Stimulated activated naive CD4-positive, alpha-beta T cell treated with Interleukin-2 at 50 U/mL for 16 hours (primary cell): ENCODE measurements at places on chromosomes 13 and 19.

DNA sequence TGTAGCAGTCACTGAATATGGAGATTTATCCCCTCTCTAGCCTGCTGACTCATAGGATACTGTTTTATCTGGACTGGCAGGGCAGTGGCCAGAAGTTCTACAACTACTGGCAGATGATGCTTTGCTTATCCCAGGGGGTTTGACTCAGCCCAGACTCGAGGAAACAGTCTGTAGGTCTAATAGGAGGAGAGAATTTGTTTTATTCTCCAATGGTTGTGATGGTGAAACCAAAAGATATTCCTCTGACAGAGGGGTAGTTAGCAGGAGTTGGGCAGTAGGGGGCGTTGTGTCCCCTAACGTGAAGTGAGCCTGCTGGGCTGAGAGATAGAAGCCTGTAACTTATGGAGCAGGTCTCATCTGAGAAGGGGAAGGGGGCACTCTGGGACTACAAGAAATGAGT lies 74.9 kb downstream of the WTIP start:
- DNase-seq = no peak

DNA sequence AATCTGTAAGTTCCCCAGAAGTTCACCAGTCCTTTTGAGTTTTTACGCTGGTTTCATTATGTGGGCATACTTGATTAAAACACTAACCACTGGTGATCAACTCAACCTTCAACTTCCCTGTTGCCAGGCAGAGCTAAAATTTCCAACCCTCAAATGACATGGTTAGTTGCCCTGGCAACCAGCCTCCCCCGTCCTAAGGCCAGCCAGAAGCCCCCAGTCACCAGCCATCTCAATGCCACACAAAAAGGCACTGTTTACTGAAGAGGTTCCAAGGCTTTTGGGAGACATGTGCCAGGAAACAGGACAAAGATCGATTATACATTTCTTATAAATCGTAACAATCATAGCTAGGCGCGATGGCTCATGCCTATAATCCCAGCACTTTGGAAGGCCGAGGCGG lies 1.6 kb downstream of the ZNF649 start:
- no peak for DNase-seq

DNA sequence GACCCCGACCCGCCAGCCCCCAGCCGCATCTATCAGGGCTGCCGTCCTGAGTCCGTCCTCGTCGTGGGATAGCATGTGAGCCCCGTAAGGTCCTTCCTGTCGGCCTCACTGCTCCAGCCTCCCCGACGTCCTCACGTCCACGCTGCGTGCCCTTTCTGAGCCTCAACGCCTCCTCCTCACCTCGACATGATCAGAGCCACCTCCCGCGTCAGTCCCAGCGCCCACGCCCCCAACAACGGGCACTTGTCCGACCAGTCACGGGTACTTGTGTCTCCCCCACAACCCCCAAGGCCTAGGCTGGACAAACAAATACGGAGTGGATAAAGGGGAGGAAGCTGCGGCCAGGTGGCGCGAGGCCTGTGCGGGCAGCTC lies 665 bp downstream of the ZNF497 start:
- DNase-seq = peak; percentile 45

DNA sequence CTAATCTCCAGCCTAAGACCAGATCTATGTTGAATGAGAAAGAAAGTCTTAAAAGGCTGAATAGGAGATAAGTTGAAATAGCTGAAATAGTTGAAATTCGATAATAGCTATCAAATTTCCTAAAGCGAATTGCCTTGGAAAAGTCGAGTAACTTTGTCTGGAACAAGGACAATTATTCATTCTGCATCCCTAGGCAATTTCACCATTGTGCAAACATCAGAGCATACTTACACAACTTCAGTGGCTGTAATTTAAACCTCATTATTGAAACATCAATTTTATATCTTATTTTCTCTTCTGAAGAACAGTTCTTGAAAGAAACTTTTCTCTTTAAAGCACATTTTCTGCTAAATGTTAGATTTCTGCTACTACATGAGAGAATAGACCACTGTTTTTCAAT lies 13.6 kb downstream of the TNFSF13B start:
- no peak for DNase-seq

- DNase-seq = peak; percentile 41
Measured at GRCh38 chr19:45798995-45799517, 6.4 kb upstream of the DMWD start.

- no peak for DNase-seq
Measured at GRCh38 chr13:48994706-48995105, 19.0 kb downstream of the FNDC3A start.

DNA sequence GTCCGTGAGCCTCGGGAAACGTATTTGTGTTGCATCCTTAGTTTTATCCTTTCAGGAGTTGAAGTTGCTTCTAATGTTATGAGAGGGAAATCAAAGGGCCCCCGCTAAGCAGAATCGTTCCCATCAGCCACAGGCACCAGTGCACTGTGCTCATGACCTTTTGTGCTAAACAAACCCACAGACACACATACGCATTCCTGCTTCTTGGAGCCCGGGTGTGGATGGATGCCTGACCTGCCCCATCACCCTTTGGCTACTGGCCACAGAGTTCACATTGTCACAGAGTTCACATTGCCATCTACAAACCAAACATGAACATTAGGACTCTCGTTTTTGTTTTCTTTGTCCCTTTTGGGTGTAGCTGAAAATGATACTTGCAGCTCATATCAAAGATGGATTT lies 47.2 kb downstream of the CHST8 start:
- DNase-seq = no peak

GRCh38 chr19:14678199-14678598 lies 3.6 kb upstream of the ADGRE3 start:
- no peak for DNase-seq

DNA sequence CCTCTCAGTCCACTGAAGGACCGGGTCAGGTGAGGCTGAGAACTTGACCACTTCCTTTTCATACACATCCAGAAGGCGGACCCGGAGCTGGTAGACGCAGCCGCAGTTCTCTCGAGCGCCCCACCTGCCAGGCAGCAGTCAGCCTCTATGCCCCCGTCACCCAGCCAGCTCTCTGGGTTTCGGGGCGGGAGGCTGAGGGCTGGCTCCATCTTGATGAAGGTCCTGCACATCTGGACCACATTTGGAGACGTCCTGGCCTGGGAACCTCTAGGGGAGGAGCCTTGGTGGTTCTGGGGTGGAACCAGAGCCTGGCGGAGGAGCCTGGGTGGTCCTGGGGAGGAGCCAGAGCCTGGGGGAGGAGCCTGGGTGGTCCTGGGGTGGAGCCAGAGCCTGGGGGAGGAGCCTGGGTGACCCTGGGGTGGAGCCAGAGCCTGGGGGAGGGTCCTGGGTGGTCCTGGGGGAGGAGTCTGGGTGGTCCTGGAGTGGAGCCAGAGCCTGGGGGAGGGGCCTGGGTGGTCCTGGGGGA lies 14.3 kb downstream of the MRPS12 start:
- no peak for DNase-seq

DNA sequence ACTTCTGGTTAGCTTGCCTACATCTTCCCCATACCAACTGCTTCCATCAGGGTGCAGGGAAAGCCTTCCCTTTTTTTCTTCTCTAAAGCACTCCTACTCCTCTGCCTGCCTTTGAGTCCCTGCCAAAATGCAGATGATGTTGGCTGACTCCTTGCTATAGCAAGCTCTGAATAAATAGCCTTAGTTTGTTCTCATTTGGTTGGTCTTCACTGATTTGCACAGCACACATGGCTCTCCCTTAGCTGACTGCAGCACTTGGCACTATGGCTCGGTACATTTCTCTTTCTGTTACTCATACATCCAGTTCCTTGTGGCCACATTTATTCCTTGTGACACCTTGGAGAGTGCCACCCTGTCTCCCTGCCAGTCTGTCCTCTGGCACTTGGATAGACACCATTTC lies 249.8 kb downstream of the DCLK1 start:
- no peak for DNase-seq

DNA sequence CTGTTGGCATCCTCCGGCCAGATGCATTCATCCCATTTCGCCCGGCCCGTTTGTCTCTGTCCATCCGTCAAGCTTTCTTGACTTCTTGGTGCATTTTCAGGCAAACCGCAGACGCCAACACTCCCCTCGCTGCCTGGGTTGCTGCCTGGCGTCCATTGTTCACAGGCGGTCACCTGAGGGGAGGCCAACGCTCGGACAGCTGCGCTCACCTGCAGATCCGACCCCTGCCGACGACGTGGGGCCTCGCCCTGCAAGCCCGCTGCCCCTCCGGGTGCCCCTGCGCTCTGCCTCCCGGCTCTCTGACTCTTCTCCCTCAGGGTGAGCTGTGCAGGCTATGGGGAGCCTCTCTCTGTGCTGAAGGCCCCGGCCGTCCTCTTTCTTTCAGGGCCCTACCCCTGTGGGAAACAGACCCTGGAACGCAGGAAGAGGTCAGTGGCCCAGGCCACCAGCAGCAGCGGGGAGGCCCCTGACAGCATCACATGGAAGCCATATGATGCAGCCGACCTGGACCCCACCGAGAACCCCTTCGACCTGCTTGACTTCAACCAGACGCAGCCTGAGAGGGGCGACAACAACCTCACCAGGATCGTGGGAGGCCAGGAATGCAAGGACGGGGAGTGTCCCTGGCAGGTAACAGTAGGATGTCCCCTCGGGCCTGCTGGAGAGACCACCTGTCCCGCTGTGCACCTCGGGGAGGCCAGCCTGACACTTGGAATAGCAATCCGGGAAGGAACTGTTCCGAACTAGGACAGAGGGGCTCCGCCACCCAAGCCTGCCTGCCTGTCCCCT lies 14.8 kb upstream of the PROZ start:
- DNase-seq = no peak

GRCh38 chr19:35696835-35697234 lies 7.5 kb upstream of the ZBTB32 start:
- no peak for DNase-seq

- DNase-seq = no peak
Measured at GRCh38 chr13:78881751-78882150, 222.8 kb upstream of the OBI1 start.

- DNase-seq = no peak
Measured at GRCh38 chr13:42239161-42239560, 32.8 kb upstream of the AKAP11 start.

- peak; percentile 23 for DNase-seq
Measured at GRCh38 chr13:51453959-51454703, 1.3 kb upstream of the INTS6 start.

GRCh38 chr19:2973229-2973628 lies 4.1 kb upstream of the TLE6 start:
- no peak for DNase-seq

- DNase-seq = peak; percentile 32
Measured at GRCh38 chr13:50131920-50132903, 117.0 kb downstream of the KCNRG start.

DNA sequence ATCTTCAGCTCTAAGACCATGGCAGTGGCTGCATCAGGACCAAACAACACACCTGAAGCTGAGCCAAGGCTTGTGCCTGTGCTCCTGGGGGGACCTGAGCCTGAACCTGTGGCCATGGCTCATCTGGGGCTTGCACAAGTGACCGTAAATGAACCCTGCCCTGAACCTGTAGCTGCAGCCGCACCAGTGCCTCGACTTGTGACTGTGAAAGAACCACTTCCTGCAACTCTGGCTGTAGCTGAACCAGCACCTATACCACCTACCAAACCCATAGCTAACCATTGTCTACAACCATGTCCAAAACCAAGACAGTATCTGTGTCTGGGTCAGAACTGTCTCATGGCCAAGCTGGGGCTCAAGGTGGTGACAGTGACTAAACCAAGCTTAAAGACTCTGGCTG lies 28.2 kb upstream of the SDHAF1 start:
- DNase-seq = no peak

- no peak for DNase-seq
Measured at GRCh38 chr13:79226938-79227337, 179.1 kb downstream of the RBM26 start.

- no peak for DNase-seq
Measured at GRCh38 chr13:106752584-106753170, 184.7 kb upstream of the ARGLU1 start.

DNA sequence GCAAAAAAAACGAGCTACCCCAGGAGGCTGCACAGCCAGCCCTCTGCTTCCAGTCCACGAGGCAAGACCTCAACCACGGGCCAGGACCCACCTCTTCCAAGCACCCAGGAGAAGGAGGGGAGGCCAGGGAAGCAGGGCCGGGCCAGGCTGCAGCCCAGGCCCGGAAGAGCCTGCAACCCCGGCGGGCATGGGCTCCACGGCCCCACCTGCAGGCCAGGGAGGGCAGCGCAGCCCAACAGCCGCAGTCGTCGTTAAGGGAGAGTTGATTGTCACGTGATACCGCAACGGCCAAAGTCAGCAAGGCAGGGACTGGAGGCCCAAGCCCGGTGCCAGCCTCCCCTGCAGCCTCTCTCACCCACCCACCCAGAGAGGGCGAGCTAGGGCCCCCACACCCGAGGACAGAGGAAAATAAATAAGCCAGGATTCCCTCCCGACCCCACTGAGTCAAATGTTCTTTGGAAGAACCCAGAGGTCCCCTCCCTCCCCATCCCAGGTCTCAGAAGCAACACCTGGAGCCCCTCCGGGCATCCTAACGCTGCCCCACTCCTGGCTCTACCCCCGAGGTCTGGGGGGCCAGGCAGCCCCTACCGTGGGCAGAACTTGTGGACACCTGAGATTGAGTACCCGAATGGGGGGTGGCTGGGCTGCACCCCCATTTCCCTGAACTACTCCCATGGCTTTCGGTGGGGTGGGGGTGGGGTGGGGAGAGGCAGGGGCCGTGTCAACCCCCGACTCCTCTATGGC lies 5.2 kb upstream of the REXO1 start:
- DNase-seq = peak; percentile 75

GRCh38 chr13:40026741-40027140 lies 371.3 kb downstream of the COG6 start:
- DNase-seq = peak; percentile 30

DNA sequence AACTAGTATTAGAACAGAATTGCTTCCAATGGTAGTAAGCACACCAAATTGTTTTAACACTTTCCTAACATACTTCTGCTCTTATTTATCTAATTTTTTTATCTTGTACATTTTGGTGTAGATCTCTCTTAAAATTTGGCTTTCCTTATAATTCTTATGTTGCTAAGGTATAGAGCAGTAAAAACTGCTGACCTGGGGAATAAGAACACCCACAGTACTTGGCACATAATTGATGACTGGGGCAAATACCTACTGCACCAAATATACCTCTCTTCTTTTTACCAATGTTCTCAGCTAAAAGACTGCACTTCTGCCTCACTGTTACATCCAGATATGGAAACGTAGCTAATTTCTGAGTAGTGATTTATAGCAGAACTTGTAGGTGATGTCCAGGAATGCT lies 642.2 kb downstream of the LIG4 start:
- DNase-seq = no peak

DNA sequence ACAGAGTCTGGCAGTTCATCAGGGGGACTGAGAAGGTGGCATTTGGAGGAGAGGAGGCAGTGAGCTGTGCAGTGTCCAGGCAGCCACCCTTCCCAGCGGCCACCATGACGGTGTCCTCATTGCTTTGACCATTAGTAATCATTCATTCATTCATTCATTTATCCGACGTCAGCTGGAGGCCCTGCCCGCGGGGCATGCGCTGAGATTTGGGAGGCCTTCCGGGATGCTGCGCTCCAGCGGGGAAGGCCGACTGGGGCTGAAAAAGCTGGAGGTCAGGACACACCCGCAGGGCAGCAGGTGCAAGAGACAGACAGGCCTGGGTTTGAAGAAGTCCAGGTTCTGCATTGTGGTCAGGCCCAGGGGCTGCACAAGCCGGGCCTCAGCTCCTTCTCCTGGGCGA lies 8.9 kb downstream of the TTYH1 start:
- no peak for DNase-seq

- DNase-seq = no peak
Measured at GRCh38 chr13:59099182-59099974, 1064.3 kb downstream of the DIAPH3 start.

- no peak for DNase-seq
Measured at GRCh38 chr13:72805676-72806346, 23.9 kb downstream of the PIBF1 start.
